ENCODE measurements at places on chromosomes 7 and 10. TPM values are rescaled to one million over a fixed set of nuclear protein-coding genes. Genes with fewer than 3 reads are reported as not detected.

LRRN3 gene
- total RNA-seq: 1.4 TPM

IL2RA gene
- 1,064 TPM for total RNA-seq

GPR146 gene
- total RNA-seq: 0.89 TPM

HIP1 gene
- total RNA-seq: 13.5 TPM

SUN3 gene
- 0.71 TPM for total RNA-seq

GRCh38 chr7:329691-330281, 39.8 kb downstream of the FOXL3 start:
- H3K27ac ChIP-seq: no peak overlapping the region
- DNase-seq: no peak
- peaks cover 7% of the 10 kb centered on the region for H3K27me3 ChIP-seq
- H3K4me1 ChIP-seq: peaks cover 4% of the 10 kb centered on the region

DNA sequence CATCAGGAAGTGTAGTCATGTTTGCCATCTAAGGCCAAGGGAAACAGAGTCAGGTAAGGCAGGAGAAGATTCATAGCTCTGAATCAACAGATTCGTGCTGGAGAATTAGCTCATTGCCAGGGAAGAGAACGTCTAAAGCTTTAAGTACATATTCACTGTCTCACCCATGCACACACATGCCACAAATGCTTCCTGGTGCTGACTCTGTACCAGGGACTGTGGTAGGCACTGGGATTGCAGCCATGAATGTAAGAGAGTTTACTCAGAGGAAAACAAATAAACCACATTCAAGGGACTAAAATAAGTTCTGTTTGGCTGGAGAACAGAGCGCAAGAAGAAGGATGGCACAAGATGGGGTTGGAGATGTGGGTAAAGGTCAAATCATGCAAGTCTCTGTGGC, 89.8 kb upstream of the HPS1 start:
- peaks cover 16% of the 10 kb centered on the region for H3K27me3 ChIP-seq
- H3K27ac ChIP-seq: no peak overlapping the region
- no peaks in the 10 kb centered on the region for H3K4me1 ChIP-seq
- H3K4me3 ChIP-seq: no peak overlapping the region
- no peak for DNase-seq

- no peak overlapping the region for H3K4me3 ChIP-seq
- H3K27ac ChIP-seq: no peak overlapping the region
- no peaks in the 10 kb centered on the region for H3K36me3 ChIP-seq
- H3K27me3 ChIP-seq: peaks cover 44% of the 10 kb centered on the region
Observed at GRCh38 chr10:23158370-23158769, 33.7 kb upstream of the PTF1A start.

GRCh38 chr7:4009211-4010060, 672.7 kb upstream of the FOXK1 start:
- H3K27ac ChIP-seq: no peak overlapping the region
- no peaks in the 10 kb centered on the region for H3K36me3 ChIP-seq
- no peaks in the 10 kb centered on the region for H3K4me1 ChIP-seq
- DNase-seq: no peak
- peaks cover 12% of the 10 kb centered on the region for H3K27me3 ChIP-seq
- no peak overlapping the region for H3K4me3 ChIP-seq

GRCh38 chr10:99828464-99828863, 46.0 kb downstream of the ABCC2 start:
- H3K36me3 ChIP-seq: no peaks in the 10 kb centered on the region
- no peak for DNase-seq
- peaks cover 3% of the 10 kb centered on the region for H3K27me3 ChIP-seq
- H3K27ac ChIP-seq: peak overlapping the region; percentile 40

- no peak overlapping the region for H3K4me3 ChIP-seq
- H3K27me3 ChIP-seq: no peaks in the 10 kb centered on the region
- H3K4me1 ChIP-seq: no peaks in the 10 kb centered on the region
Observed at GRCh38 chr7:81361769-81362312, 408.0 kb downstream of the HGF start.

GRCh38 chr7:106729720-106730385, 68.9 kb upstream of the CCDC71L start:
- no peaks in the 10 kb centered on the region for H3K27me3 ChIP-seq
- H3K36me3 ChIP-seq: no peaks in the 10 kb centered on the region
- H3K4me3 ChIP-seq: no peak overlapping the region
- no peak overlapping the region for H3K27ac ChIP-seq

GRCh38 chr10:132394936-132395703, 1.9 kb upstream of the PWWP2B start:
- peaks cover 32% of the 10 kb centered on the region for H3K4me1 ChIP-seq
- no peak for DNase-seq
- peaks cover 6% of the 10 kb centered on the region for H3K36me3 ChIP-seq
- H3K4me3 ChIP-seq: peak overlapping the region; percentile 37

DNA sequence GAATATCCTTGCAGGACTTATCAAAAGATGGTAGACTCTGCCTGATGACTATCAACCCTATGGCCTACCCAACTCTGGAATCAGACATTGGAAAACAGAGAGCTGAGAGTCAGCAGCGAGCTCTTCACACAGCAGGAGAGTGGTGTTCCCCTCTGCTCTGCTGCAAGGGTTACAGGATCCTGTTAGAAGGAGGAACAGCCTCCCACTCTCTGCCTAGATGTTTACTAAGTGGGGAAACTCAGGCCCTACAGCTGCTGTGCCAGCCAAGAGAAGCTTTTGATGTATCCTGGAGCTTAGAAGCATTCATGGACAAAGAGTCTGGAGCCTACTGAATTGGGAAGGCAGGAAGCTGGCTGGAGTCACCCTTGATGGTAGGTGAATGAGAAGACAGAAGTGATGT, 104.6 kb downstream of the ABLIM1 start:
- DNase-seq: no peak
- no peak overlapping the region for H3K4me3 ChIP-seq
- H3K4me1 ChIP-seq: peaks cover 7% of the 10 kb centered on the region
- no peaks in the 10 kb centered on the region for H3K27me3 ChIP-seq
- peaks cover 7% of the 10 kb centered on the region for H3K36me3 ChIP-seq
- peak overlapping the region; percentile 31 for H3K27ac ChIP-seq

DNA sequence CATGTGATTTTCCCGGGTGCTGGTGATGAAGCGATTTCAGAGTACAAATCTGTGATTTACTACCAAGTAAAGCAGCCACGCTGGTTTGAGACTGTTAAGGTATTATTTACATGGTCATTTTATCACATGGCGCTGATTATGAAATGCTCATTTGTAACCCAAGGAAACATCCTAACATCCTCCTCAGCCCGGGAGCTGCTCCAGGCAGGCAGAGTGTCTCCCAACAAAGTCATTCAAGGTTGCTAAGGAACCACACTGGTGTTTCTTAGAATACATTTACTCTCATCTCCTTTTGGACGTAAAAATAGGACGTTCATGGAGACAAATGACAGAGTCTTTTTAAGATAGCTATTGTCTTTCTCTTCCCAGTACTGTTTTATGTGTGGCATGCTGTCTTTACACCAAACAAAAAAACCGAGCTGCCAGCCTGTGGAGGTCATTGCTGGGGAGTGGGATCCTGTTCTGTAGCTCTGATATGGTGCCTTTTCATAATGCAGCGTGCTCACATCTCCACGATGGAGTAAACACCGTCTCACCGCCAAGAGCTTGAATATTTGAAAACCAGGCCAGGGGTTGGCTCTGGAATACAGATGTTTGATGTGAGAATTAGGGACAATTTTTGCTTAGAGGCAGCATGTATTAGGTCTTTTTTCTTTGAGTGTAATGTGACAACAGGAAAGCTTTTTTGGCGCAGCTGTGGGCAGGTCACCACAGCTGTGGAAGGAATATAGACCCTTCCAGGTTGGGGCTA, 119.6 kb downstream of the DOCK1 start:
- no peaks in the 10 kb centered on the region for H3K36me3 ChIP-seq
- no peak overlapping the region for H3K27ac ChIP-seq
- H3K4me3 ChIP-seq: no peak overlapping the region
- H3K27me3 ChIP-seq: no peaks in the 10 kb centered on the region
- no peaks in the 10 kb centered on the region for H3K4me1 ChIP-seq

GRCh38 chr7:70949862-70950261, 182.1 kb upstream of the GALNT17 start:
- no peaks in the 10 kb centered on the region for H3K27me3 ChIP-seq
- H3K4me1 ChIP-seq: no peaks in the 10 kb centered on the region
- no peak for DNase-seq
- no peak overlapping the region for H3K4me3 ChIP-seq
